ENCODE measurements at places on chromosomes 4 and X.
A peak's percentile ranks its signal among the peaks of the same experiment; 100 is the strongest.

DNA sequence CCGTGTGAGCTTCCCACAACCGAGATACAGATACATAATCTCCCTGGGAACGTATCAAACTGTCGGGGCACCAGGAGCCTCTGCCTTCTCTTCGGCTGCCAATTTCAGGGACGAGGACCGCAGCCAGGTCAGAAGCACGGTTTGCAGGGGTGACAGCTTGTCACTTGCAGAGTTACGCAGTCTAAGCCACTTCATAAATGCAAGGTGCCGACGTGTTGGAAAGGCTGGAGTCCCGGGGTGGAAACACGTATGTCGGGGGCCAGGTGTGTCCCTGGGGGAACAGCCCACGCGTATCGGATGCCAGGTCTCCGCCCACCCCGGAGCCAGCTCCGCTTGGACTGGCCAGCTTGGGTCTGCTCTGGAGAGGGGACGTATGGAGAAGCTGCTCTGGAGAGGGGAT, 76.3 kb upstream of the SHOX start:
- DNase-seq = no peak

- no peak for DNase-seq
Observed at GRCh38 chr4:960140-960635, 13.2 kb downstream of the DGKQ start.

DNA sequence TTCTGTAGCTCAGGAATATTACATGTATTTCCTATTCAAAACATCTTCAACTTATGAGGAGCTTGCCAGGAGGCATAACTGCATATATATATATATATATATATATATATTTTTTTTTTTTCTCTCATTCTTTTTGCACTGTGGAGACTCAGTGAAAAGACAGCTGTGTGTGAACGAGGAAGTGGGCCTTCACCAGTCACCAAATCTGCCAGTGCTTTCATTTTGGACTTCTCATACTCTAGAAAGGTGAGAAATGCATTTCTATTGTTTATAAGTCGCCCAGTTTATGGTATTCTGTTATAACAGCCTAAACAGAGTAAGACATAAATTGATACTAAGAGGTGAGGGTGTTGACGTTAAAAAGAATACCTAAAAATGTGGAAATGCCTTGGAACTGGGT, 710.6 kb downstream of the TRAM1L1 start:
- DNase-seq = no peak

- no peak for DNase-seq
Observed at GRCh38 chr4:132504438-132504837, 644.7 kb upstream of the PCDH10 start.

- no peak for DNase-seq
Observed at GRCh38 chrX:143683486-143683885, 37.1 kb downstream of the SPANXN2 start.

- DNase-seq = no peak
Observed at GRCh38 chr4:3494462-3494871, 31.4 kb downstream of the DOK7 start.

DNA sequence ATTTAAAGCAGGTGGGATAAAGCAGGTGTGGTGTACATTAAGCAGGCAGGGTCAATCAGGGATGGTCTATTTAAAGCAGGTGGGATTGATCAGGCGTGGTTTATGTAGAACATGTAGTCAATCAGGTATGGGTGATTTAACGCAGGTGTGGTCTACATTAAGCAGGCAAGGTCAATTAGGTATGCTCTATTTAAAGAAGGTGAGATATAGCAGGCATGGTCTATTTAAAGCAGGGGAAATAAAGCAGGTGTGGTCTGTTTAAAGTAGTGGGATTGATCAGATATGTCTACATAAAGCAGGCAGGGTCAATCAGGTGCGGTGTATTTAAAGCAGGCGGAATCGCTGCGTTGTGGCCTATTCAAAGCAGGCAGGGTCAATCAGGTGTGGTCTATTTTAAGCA, 88.6 kb upstream of the MXRA5 start:
- DNase-seq = no peak

DNA sequence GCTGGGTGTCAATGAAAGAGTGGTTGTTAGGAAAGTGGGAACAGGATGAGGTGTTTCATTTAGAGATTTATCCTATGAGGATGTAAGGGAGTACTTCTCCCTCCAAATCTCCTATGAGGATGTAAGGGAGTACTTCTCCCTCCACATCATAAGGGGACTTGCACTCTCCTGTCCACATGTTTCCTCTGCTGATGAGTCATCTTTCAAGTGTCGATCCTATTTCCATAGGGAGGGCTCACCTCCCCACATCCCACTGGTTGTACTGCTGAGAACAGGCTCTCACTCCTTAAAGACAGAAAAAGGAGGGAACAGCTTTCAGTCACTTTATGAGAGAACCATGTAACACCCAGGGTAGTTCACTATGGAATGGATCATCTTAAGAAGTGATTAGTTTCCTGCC, 65.0 kb downstream of the INPP4B start:
- no peak for DNase-seq

- peak; percentile 57 for DNase-seq
Observed at GRCh38 chr4:128385683-128386304, 98.2 kb upstream of the PGRMC2 start.

DNA sequence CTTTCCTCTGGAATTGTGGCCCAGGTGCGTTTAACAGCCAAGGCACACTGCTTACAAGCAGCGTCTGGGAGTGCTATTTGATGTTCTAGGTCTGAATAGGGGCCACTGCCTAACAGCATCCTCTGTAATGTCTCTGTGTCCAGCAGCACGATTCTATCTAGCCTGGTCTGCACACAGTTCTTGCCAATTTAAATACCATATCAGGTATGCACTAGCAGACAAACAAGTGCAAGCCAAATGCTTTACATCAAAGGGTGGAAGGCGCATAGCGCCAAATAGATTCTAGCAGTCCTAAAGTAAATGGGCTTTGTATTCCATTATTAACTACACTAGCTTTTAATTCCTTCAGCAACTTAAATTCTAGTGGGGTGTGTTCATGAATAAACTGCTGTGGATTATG, 15.8 kb upstream of the UGDH start:
- DNase-seq = no peak
